Stimulated activated CD8-positive, alpha-beta memory T cell treated with anti-CD3 and anti-CD28 coated beads, Interleukin-7, amount 100 ng/mL, for 1 hour (primary cell): ENCODE measurements at places on chromosomes 16 and 17.

GRCh38 chr16:15057681-15058417 is 2.0 kb upstream of the NTAN1 start:
- DNase-seq: no peak

GRCh38 chr17:40832840-40833239 is 10.4 kb upstream of the KRT10 start:
- no peak for DNase-seq

DNA sequence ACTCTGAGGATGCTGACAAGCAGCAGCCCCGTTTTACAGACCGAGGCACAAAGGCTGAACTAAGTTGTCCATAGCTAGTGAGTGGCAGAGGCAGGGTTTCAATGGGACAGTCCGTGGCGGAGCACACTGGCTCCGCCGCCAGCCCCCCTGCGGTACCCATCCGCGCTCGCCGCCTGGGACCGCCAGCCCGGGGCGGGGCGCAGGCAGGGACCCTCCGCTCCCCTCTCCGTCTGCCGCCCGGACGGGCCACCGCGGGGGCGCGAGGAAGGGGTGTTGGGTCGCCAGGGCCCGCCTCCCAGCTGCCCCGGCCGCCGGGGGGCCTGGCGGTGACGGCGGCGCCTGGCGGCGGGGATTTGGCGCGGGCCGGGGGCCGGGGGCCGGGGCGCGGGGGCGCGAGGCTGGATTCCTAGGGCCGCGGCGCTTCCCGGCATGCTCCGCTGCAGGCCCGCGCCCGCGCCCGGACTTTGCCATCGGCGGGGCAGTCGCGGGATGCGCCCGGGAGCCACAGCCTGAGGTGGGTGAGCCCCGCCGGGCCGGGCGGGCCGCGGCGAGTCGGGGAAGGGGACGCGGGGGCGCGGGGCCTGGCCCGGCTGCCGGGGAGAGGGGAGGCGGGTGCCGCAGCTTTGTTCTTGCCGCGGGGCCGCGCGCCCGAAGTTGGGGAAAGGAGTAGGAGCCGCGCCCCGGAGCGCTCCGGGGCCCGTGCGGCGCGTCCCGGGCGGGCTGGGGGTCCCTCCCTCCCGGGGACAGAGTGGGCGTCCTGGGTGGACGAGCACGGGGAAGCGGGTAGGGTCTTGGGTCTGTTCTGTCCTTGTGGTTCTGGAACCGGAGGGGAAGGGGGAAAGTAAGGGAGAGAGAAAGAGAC is at the start of gene TMEM98:
TMEM98 (plus strand) TSS at position 430 of the 862 bp plus-strand sequence. CDS start 3,376 bp downstream, outside the sequence.
- DNase-seq: no peak

GRCh38 chr17:11276486-11276885 is 35.5 kb downstream of the SHISA6 start:
- no peak for DNase-seq

DNA sequence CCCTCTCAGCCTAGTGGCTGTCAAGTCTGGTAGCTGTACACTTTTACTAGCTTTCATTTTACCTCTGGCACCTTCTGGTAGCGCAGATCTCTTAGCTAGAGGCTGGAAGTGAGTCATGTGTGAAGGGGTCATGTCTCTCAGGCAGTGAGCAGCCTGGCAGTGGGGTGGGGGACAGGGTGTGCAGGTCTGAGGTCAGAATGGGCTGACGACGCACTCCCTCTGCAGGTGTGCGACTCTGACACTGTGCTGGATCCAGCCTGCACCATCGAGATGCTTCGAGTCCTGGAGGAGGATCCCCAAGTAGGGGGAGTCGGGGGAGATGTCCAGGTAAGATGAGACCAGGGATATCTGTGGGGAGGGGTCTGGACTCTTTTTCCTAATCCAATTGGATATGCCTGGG is 7.8 kb downstream of the HAS3 start:
- no peak for DNase-seq

DNA sequence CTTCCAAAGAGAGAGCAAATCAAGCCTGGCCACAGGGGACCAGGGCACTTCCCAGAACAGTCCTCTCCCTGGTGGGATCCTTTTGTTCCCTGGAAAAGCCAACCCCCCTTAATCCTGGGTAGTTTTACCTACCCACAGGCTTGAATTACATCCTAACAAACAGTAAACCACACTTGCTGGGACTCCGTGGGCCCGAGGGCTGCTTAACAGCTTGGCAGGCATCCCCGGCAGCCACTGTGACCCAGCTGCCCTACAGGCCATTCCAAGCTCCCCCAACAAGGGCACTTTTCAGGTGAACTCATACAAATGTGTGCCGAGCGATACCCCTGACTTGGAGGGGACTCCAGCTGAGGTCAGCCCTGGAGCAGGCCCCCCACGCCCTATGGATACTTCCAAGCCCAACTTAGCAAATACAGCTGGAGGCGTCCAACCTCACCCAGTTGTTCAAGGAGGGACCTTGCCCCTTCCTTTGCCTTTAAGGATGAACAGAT is 26.4 kb downstream of the ADCY9 start:
- DNase-seq: no peak

DNA sequence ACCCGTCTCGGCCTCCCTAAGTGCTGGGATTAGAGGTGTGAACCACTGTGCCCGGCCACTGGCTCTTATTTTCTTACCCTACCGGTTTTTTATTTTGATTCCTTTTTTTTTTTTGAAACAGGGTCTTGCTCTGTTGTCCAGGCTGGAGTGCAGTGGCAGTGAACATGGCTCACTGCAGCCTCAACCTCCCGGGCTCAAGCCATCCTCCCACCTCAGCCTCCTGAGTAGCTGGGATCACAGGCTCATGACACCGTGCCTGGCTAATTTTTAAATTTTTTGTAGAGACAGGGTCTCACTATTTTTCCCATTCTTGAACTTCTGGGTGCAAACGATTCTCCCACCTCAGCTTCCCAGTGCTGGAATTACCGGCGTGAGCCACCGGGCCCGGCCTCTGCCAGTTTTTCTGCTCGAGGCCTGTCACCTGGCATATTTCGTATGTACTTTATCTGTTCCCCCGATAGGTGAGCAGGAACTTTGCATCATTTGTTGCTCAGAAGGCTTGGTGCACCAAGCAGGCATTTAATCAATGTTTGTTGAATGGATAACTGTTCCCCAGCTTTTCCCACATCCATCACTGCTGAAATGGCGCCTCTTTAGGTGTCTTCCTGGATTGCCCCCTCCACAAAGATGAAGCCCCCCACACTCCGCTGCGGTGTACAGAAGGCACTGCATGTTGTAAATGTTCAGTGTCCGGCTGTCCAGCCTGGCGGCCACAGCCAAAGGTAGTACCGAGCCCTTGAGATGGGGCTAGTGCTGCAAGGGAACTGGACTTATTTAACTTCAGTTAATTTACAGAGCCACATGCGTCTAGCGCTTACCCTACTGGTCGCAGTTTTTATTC is 858 bp upstream of the TELO2 start:
- no peak for DNase-seq

DNA sequence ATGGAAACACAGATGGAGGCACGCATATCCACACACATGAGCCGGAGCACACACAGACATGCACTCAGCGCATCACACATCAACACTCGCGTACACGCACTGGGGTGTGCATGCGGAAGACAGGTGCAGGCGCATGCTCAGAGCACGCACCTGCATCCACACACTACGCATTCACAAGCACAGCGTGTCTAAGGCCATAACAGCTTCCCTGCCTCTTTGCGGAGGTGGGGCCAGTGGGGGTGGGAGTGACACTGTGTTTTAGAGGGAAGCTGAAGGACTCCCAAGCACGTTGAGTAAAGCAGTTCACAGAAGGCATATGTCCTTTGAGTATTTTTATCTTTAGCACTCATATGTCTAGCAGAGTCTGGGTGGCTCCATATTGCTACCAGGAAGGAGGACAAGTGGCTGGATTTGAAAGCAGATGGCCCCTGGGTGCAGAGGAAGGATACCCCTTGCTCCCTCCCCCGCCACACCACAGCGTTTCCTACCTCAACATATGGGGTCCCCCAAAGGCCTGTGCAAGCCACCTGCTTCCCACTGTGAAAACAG is 68.6 kb upstream of the TOB1 start:
- DNase-seq: no peak

GRCh38 chr16:80573700-80574120 is 32.9 kb downstream of the DYNLRB2 start:
- DNase-seq: no peak

- DNase-seq: no peak
Observed at GRCh38 chr17:19407601-19408345, 3.3 kb upstream of the RNF112 start.

DNA sequence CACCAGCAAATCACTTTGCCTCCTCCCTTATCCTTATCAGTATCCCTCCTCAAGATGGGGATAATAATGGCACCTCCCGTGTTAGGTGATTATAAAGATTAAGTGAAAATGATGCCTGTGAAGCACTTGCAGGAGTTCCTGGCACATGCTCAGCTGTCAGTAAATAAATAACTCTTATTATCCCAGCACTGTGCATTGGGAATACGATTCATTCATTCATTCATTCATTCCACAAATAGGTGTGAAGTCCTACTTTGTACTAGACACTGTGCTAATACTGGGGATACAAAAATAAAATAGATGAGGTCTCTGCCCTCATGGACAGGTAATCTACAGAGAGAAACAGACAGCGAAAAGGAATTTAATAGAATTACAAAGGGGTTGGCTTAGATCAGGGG is 2.0 kb downstream of the XYLT2 start:
- no peak for DNase-seq

GRCh38 chr17:77444628-77444983 is 303.8 kb downstream of the SEC14L1 start:
- DNase-seq: no peak

- no peak for DNase-seq
Observed at GRCh38 chr16:30068750-30069610, 3.4 kb downstream of the ALDOA start.

DNA sequence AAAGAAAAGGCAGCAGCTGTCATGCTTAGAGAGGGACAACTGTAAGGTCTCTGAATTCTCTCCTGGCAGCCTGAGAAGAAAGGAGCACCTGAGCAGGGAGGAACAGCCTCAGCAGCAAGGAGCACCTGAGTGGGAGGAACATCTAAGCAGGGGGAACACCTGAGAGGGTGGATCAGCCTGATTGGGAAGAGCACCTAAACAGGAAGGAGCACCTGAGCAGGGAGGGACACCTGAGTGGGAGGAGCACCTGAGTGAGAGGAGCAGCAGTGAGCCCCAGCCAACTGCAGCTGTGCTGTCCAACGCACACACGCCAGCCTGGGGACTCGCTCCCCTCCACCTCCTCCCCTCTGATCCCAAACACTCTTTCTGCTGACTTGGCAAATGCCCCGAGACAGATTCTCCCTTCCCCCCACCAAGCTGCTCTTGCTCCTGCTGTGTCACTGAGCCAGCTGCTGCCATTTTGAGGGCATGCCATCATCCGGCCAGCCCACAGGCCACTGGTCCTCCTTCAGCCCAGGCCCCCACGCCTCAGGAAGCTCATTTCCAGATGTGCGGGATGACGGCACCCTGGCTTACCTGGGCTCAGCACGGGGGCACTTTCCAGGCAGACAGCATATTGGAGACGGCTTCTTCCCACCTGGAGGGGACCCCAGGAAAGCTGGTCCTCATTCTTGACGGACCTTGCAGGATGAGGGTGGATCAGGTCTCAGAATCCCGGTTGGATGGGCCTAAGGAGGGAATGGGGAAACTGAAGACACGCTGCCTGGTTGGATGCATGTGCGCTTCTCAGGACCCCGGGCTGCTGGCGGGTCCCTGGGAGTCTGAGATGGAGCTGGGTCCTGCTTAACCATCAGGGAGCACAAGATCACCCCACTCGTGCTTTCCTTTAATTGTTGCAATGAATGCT is 57.7 kb upstream of the RBFOX3 start:
- no peak for DNase-seq

- no peak for DNase-seq
Observed at GRCh38 chr16:75246504-75247205, 4.8 kb downstream of the BCAR1 start.

DNA sequence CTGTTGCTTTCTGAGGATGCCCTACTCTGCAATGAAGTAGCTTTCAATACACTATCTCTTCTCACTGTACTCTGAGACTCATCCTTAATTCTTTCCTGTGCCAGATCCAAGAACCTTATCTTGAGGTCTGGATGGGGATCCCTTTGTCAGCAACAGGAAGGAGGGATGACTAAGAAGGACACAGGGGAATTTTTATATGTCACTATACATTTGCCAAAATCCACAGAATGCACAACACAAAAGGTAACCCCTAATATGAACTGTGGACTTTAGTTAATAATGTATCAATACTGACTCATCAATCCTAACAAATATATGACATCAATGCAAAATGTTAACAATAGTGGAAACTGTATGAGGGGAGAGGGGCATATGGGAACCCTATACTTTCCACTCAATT is 4.7 kb upstream of the RBBP6 start:
- DNase-seq: no peak

DNA sequence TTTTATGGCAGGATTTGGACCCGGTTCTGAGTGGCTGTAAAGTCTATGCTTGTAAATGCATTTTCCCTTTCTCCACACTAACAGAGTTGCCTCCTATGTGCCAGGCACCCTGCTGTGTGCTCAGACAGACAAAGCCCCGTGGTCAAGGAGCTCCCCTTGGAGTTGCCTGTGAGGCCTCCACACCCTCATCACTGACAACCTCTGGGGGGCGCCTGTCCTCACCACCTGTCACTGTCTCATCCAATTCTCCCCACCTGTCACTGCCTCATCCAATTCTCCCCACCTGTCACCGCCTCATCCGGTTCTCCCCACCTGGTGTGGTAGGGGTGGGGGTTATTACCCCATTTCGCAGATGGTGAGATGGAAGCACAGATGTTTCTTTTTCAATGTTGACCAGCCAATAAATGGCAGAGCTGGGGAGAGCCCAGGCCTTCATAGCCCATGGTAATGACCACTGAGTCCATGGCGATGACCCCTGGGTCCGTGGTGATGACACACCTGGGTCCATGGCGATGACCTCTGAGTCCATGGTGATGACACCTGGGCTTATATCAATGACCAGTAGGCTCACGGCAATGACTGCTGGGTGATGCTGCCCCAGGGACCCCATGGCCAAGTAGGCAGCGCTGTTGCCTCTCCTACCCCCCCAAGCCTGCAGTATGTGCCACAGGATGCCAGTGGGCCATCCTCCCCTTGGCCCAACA is 150.1 kb downstream of the IRF8 start:
- no peak for DNase-seq

DNA sequence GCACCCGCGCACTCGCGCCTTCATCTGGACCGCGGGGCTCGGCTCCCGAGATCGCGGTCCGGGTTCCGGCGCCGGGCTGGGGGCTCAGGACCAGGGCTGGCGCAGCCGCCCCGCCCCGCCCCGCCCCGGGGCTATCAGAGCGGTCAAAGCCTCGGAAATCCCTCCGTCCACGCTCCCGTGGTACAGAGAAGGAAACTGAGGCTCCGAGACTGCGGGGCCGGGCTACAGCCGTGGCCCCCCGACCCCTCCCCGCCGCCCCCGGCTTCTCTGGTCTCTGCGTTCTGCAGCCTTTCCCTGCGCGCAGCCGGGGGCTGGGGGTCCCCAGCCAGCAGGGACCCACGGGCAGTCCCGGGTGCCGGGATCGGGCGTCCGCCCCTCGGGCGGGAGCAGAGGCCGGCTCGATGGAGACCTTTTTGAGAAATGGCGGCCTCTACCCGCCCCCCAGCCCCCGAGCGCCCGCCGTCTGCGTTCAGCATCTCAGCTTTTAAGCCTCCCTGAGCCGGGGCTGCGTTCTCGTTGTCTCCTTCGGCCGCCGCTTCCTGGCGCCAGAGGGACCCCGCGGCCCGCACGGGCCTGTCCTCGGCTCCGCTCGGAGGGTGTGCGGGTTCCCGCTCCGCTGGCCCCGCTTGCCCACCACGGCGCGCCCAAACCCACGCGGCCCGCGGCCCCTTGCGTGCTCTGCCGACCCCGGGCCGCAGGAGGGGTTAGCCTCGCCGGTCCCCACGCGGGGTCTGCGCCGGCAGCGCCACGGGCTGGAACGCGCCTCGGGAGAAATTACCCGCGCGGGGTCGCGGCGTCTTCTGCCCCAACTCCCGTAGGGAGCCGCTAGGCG is 1.5 kb upstream of the NPTX1 start:
- DNase-seq: no peak

- DNase-seq: no peak
Observed at GRCh38 chr16:50459496-50460080, 88.6 kb upstream of the NKD1 start.
